GM20000 (cell line): ENCODE measurements at places on chromosomes 11 and 22.

- DNase-seq = no peak
Measured at GRCh38 chr11:20226933-20227332, 66.7 kb upstream of the DBX1 start.

DNA sequence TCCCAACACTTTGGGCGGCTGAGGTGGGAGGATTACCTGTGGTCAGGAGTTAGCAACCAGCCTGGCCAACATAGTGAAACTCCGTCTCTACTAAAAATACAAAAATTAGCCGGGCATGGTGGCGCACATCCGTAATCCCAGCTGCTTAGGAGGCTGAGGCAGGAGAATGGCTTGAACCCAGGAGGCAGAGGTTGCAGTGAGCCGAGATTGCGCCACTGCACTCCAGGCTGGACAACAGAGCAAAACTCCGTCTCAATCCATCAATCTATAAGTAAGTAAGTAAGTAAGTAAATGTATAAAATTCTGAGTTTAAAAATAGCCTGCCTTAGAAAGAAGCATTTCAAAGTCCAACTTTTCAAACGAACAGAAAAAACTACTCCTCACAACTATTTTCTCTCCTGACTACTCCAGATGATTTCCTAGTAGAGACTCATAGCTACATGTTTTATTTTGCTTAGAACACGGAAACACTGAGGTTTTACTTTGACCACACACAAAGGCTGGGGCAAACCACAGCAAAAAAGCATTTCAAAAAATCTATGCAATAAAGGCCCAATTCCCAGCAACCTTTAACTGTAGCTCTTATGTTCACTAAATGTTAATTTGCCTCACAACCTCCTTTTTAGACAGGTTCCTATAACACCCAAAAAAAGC is 16.3 kb downstream of the SPTY2D1 start:
- DNase-seq = no peak

GRCh38 chr11:113519989-113520613 is 44.9 kb upstream of the DRD2 start:
- no peak for DNase-seq

- DNase-seq = no peak
Measured at GRCh38 chr11:120212259-120212878, 1.5 kb downstream of the OAF start.

DNA sequence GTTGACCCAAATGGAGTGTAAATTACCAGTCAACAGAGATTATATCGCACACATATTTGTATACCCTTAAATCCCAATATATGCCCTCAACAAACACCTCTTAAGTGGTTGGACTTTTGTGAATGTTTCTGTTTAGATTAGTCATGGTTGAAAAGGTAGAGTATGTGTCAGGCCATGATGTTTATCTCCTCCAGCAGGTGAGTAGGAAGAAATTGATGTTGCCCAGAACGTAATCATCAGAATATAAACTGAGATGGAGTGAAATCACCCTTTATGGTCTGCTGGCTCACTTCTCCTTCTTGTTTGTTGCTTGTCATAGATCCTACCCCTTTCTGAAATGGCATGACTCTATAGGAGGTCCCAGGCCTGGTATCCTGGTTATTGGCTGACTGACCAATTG is 431.8 kb downstream of the ETS1 start:
- DNase-seq = no peak
